NCI-H2081 treated with DMSO at 0.1 percent for 48 hours (cell line): ENCODE measurements at places on chromosomes 13 and 19.

GRCh38 chr19:16386619-16387240 is 62.1 kb downstream of the KLF2 start:
- no peak for DNase-seq

- DNase-seq, result no peak
Observed at GRCh38 chr13:64029343-64030093, 2613.9 kb upstream of the PCDH20 start.

- no peak for DNase-seq
Observed at GRCh38 chr19:50817941-50818858, 5.4 kb downstream of the KLK1 start.

DNA sequence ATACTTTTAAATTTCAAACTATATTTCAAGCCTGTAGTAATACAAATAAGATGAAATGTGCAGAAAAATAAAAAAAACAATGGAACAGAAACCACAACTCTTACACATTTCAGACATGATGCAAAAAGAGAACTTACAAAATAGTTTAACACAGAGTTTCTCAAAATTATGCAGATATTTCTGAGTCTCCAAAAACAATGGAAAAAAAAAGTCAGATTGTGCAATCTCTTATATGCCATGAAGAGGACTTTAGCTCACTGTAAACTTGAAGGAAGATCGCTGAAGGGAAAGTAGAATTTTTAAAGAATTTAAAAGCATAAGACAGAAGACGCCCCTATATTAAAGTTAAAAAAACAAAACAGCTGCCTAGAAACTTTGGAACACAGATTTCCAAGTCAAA is 20.4 kb downstream of the ZNF708 start:
- no peak for DNase-seq

GRCh38 chr19:58450856-58451357 is 515 bp upstream of the ZNF324B start:
- DNase-seq, result no peak

DNA sequence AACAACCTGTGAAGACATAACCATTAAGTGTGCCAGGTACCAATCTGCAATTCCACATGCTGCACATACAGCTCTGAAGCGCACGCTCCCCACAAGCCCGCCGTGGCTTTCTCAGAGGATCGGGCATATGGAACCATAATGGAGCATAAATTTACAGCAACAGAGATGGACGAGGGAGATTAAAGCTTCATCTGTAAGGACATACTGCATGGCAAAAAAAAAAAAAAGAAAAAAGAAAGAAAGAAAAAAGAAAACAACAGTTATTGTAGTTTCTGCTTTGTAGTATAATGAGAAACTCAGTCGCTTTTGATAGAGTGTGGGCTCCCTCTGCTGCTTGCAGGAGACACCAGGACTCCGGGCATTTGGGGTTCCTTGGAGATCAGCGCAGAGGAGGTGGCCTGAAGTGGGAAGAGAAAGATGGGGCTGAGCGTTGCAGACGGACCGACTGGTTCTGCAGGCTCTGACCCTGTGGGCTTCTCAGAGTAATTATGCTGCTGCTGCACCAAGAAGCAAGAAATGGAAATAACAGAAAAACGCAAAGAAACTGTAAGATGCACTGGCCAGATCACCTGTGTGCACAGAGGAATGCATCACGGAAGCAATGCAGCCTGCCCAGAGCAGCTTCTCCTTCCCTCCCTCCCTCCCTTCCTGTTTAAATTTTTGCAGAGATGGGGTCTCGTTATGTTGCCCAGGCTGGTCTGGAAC is 10.8 kb upstream of the PDCD5 start:
- no peak for DNase-seq
